ENCODE measurements at places on chromosomes 7 and 10.

DNA sequence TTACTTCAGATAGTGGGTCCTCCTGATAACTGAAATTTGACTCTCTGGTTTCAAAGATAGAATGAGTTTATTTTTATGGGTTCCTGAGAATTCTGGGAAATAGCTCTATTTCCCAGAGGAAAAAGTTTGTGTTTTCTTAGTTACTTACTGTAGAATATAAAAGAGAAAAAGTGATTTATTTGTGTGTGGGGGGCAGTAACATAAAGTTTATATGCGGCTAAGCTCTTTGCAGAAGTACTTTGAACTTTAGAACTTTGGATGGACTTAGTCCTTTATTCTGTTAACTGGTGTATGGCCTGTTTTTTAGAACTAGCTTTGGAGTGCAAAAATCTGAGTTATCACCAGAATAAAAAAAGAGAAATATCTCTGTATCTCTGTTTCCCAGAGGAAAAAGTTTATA lies 157.1 kb downstream of the BBS9 start:
- no peak overlapping the region for H3K4me3 ChIP-seq
- H3K4me1 ChIP-seq = no peaks in the 10 kb centered on the region
- no peak overlapping the region for H3K27ac ChIP-seq
- no peaks in the 10 kb centered on the region for H3K36me3 ChIP-seq

- H3K27ac ChIP-seq = no peak overlapping the region
- H3K4me1 ChIP-seq = no peaks in the 10 kb centered on the region
- DNase-seq = no peak
- H3K4me3 ChIP-seq = no peak overlapping the region
Measured at GRCh38 chr7:42674541-42674940, 237.3 kb downstream of the C7orf25 start.

GRCh38 chr7:117324960-117325359 lies 2.1 kb upstream of the WNT2 start:
- no peaks in the 10 kb centered on the region for H3K36me3 ChIP-seq
- no peak overlapping the region for H3K4me3 ChIP-seq
- H3K4me1 ChIP-seq = no peaks in the 10 kb centered on the region

DNA sequence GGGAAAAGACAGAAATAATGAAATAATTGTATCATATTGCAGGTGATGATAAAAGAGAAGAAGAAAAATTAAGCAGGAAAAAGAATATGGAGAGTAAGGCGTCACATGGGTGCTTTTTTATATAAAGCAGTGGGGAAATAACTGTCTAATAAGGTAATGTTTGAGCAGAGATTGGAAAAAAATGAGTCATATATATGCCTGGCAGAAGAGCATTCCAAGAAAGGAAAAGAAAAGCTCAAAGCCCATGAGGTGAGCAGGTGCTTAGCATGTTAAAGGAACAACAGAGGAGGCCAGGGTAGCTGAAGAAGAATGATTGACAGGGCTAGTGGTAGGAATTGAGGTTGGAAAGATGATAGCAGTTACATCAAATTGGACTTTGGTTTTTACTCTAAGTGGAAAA lies 739.5 kb downstream of the SORCS1 start:
- no peak overlapping the region for H3K4me3 ChIP-seq
- H3K36me3 ChIP-seq = no peaks in the 10 kb centered on the region
- no peaks in the 10 kb centered on the region for H3K27me3 ChIP-seq
- no peak for DNase-seq
- H3K27ac ChIP-seq = no peak overlapping the region

GRCh38 chr10:103930449-103930848 lies 12.5 kb upstream of the STN1 start:
- no peak overlapping the region for H3K27ac ChIP-seq
- no peak overlapping the region for H3K4me3 ChIP-seq
- no peak for DNase-seq
- H3K4me1 ChIP-seq = no peaks in the 10 kb centered on the region
- H3K27me3 ChIP-seq = no peaks in the 10 kb centered on the region

DNA sequence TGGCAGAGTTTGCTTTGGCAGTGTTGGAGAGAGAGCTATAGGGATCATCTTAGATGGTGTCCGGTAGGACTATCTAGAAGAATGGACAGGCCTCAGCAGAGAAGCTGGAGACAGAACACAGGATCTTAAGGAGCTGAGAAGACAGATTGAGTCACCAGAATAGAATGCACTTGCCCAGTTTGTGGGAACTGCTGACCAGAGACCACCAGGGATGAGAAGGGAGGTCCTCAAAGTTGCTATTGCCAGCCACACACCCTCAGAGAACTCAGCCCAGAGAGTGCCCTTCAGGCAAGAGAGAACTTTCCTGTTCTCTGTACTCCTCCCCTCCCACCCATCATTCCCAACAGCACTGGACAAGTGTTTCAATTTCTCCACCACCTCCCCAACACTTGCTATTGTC lies 25.3 kb upstream of the GALNT11 start:
- no peaks in the 10 kb centered on the region for H3K36me3 ChIP-seq
- H3K4me1 ChIP-seq = no peaks in the 10 kb centered on the region
- H3K27ac ChIP-seq = no peak overlapping the region
- H3K4me3 ChIP-seq = no peak overlapping the region

DNA sequence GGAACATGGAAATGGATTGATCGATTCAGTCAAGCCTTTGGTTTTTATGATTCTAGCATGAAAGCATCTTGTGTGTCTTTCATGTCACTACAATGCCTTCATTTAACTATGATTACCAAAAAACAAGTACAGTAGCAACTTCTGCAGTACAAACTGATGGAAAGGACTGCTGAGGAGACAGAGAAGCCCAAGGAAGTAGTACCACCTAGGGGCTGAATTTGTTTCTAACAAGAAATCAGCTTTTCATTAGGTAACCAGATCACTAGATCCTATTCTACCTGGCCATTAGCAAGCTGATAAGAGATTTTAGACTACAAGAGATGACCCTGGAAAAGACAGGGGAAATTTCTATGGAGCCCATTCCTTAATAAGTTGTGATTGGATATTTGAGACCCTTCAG lies 3.2 kb upstream of the IFIT1 start:
- H3K36me3 ChIP-seq = no peaks in the 10 kb centered on the region
- DNase-seq = no peak
- no peak overlapping the region for H3K27ac ChIP-seq
- H3K4me1 ChIP-seq = peaks cover 1% of the 10 kb centered on the region

DNA sequence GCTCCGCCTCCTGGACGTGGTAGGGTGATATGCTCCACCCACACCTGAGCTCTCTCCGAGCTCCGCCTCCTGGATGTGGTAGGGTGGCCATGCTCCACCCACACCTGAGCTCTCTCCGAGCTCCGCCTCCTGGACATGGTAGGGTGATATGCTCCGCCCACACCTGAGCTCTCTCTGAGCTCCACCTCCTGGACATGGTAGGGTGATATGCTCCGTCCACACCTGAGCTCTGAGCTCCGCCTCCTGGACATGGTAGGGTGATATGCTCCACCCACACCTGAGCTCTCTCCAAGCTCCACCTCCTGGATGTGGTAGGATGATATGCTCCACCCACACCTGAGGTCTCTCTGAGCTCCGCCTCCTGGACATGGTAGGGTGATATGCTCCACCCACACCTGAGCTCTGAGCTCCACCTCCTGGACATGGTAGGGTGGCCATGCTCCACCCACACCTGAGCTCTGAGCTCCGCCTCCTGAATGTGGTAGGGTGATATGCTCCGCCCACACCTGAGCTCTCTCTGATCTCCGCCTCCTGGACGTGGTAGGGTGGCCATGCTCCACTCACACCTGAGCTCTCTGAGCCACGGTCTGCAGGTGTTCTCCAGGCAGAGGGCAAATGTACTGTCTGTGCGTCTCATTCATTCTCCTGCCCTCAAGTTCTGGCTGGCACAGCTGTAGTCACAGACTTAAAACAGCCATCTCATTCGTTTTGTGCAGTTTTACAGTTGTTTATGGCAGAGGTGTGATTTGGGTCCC lies 252.4 kb downstream of the DIP2C start:
- no peaks in the 10 kb centered on the region for H3K27me3 ChIP-seq
- H3K27ac ChIP-seq = no peak overlapping the region
- no peaks in the 10 kb centered on the region for H3K36me3 ChIP-seq

Measured in aorta (tissue), 5 donors.